ENCODE measurements at places on chromosomes 12 and 14. TPM values are rescaled to one million over a fixed set of nuclear protein-coding genes. Genes with fewer than 3 reads are reported as not detected.
A peak's percentile ranks its signal among the peaks of the same experiment; 100 is the strongest.

DNA sequence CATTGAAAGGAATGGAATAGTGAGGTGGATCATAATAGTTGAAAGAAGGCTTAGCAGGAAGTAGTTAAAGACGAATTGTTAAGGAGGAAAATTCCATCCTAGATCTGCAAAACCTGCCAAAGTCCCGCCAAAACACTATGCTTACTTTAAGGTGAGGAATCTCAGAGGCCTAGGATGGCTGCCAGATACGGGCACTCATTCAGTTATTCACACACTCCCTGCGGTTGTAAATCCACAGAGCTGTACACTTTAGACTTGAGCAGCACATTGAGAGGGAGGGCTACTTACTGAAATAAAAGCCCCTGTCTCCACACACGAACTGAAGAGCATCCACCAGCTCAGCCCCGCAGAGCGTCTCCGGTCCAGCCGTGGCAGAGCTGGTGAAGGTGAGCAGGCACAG lies 5.0 kb downstream of the IGF1 start:
- H3K27me3 ChIP-seq: no peaks in the 10 kb centered on the region
- peaks cover 28% of the 10 kb centered on the region for H3K4me1 ChIP-seq
- H3K4me3 ChIP-seq: no peak overlapping the region
- no peak overlapping the region for H3K27ac ChIP-seq

DNA sequence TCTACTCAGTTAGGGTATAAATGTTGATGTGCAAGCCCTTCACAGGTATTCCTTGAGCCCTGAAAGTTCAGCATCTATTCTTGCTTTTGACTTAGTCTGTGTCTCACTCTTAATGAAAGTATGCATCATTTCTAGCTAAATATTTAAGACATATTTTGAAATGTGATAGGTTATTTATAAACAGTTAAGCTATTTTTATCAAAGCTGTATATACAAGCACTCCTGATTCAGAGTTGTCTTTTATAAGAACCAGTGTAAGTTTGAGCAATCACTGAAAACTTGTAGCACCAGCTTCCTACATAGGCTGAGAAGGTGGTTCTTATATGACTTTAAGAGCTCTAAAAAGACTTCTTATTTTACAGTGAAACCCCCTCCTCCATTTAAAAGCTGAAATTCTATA lies 98.6 kb downstream of the MYF5 start:
- H3K27ac ChIP-seq: no peak overlapping the region
- H3K36me3 ChIP-seq: no peaks in the 10 kb centered on the region
- no peak overlapping the region for H3K4me3 ChIP-seq
- no peak for DNase-seq

GRCh38 chr14:26833621-26834176 lies 235.9 kb upstream of the NOVA1 start:
- H3K27me3 ChIP-seq: no peaks in the 10 kb centered on the region
- no peak for DNase-seq
- H3K4me1 ChIP-seq: no peaks in the 10 kb centered on the region
- H3K36me3 ChIP-seq: no peaks in the 10 kb centered on the region
- H3K27ac ChIP-seq: no peak overlapping the region
- no peak overlapping the region for H3K4me3 ChIP-seq

DNA sequence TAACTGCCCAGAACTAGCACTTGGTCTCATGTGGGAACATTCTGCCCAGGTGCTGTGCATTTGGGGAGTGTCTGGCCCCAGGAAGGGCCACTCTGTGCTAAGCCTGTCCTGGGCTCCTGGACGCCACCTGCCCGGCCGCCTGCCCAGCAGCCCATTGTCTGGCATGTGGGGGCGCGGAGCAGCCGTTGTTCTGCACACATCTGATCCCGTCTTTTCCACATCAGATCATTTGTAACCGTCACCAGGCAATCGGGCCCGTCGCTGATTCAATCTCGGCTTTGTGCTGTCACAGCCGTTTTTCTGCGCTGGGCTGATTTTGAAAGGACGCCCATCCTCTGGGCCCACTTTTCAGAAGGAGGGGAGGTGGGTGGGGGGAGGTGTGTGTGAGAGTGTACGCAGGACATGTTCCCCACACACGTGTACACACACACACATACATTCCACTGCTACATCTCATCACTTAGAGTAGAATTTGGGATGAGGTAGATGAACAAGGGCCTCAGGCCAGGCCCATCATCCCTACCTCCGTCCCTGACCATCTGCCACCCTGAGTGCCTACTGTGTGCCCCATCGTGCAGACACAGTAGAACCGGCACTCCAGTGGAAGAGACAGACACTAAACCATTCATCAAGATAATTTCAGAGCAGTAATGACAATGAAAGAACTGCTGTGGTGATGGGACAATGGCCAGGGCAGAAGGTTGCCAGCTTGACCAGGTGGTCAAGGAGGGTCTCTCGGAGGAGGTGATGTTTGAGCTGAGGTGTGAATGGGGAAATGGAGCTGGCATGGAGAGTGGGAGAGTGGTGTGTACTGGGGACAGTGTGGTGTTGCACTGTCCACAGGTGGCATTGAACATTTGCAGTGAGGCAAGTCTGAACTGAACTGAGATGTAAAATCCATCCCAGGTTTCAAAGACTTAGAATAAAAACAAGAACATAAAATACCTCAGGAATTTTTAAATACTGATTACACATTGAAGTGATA lies 19.0 kb downstream of the FAM222A start:
- H3K27ac ChIP-seq: no peak overlapping the region
- peaks cover 16% of the 10 kb centered on the region for H3K27me3 ChIP-seq
- no peak overlapping the region for H3K4me3 ChIP-seq
- no peaks in the 10 kb centered on the region for H3K36me3 ChIP-seq

GRCh38 chr14:91835197-91835919 lies 32.0 kb downstream of the TC2N start:
- peak; percentile 30 for DNase-seq
- no peaks in the 10 kb centered on the region for H3K27me3 ChIP-seq
- peaks cover 71% of the 10 kb centered on the region for H3K36me3 ChIP-seq
- peaks cover 73% of the 10 kb centered on the region for H3K4me1 ChIP-seq

DNA sequence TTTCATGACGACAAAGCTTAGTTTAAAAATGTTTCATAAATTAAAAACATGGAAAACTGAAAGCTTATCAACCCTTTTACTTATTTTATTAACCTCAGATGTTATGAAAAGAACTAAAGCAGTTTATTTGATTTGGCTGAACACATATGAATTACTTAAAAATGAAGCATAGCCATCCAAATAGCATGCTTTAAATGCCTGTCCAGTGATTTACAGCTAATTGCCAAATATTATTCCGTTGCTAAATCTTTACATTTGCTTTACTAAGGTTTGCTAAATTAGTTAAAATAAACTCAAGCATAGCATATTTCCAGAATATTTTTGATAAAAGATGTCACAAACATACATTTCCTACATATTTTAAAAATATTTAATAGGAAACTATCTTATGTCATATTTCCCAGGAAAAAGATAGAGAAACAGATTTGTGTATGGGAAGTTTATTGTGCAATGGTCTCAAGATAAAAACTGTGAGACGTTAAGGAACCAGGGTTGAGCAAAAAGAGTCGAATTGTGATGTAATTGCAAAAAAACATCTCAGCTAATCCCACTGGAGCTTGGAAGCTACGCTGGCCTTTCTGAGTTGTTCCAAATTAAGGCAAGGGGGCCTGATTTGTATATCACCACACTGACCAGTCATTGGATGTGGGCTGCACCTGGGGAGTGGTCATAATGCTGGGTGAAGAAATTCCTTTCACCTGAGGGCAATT lies 25.8 kb downstream of the GPR135 start:
- no peaks in the 10 kb centered on the region for H3K36me3 ChIP-seq
- no peak for DNase-seq
- no peak overlapping the region for H3K27ac ChIP-seq
- H3K4me3 ChIP-seq: no peak overlapping the region

- H3K4me1 ChIP-seq: no peaks in the 10 kb centered on the region
- H3K27me3 ChIP-seq: no peaks in the 10 kb centered on the region
- no peak overlapping the region for H3K4me3 ChIP-seq
- DNase-seq: no peak
Observed at GRCh38 chr14:36915081-36915480, 253.4 kb downstream of the PAX9 start.

DNA sequence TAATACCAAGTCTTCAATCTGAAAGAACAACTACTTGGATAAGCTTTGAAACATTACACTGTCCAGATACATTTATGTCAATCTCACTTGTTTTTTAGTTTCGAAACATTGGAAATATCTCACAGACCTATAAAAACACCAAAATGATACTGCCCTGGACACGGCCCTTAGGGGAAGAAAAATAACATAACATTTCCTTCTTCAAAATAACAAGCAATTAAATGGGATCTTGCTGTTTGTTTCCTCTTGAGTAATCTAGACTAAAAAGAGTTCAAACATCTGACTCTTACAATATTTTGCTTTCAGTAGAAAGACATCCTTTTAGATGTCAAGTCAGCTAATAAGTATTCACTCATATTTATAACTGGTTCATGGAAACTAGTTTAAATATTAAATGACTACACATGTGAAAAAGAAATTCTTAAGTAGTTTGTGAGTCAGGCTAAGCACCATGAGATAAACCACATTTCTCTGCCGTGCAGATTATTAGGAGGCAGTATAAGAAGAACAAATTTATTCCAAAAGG lies 87.5 kb downstream of the EPS8 start:
- H3K27me3 ChIP-seq: peaks cover 3% of the 10 kb centered on the region
- H3K4me3 ChIP-seq: no peak overlapping the region
- no peak overlapping the region for H3K27ac ChIP-seq
- peaks cover 4% of the 10 kb centered on the region for H3K36me3 ChIP-seq

- no peaks in the 10 kb centered on the region for H3K27me3 ChIP-seq
- H3K4me1 ChIP-seq: no peaks in the 10 kb centered on the region
- H3K4me3 ChIP-seq: no peak overlapping the region
- no peak overlapping the region for H3K27ac ChIP-seq
- H3K36me3 ChIP-seq: no peaks in the 10 kb centered on the region
Observed at GRCh38 chr12:1974812-1975211, 29.4 kb downstream of the DCP1B start.

ACRBP gene
- 2.6 TPM for total RNA-seq

SLCO1B3 gene
- not detected for total RNA-seq

NAB2 gene
- total RNA-seq: 6.8 TPM

Measured in activated CD4-positive, alpha-beta T cell treated with anti-CD3 and anti-CD28 coated beads, Interleukin-2, amount 10 ng/mL, durations not matched to agents 7 days and 5 days (primary cell).